M059J (cell line): ENCODE measurements at places on chromosomes 2 and 18. TPM values are rescaled to one million over a fixed set of nuclear protein-coding genes. Genes with fewer than 3 reads are reported as not detected.

The TCF23 gene
- total RNA-seq, result not detected in 2 replicates

The ASB18 gene
- total RNA-seq, result 0.30 TPM in 1 of 2 replicates, not detected in the other

The HNMT gene
- total RNA-seq, result 9.7 and 9.8 TPM in 2 replicates

The BCL11A gene
- total RNA-seq, result under 0.01 TPM in 1 of 2 replicates, not detected in the other

The ANKRD36B gene
- total RNA-seq, result 1.4 and 4.8 TPM in 2 replicates

The VAMP5 gene
- total RNA-seq, result 15.1 and 22.3 TPM in 2 replicates

The TMEM169 gene
- total RNA-seq, result 1.3 TPM in 1 of 2 replicates, not detected in the other

The TACR1 gene
- total RNA-seq, result 0.22 and 0.25 TPM in 2 replicates

The LAMA3 gene
- 1.8 and 2.4 TPM in 2 replicates for total RNA-seq

The SKA1 gene
- 37.5 and 51.7 TPM in 2 replicates for total RNA-seq

The POTEE gene
- total RNA-seq, result 0.05 TPM in 1 of 2 replicates, not detected in the other

The G6PC2 gene
- total RNA-seq, result not detected in 2 replicates

The GCKR gene
- not detected in 2 replicates for total RNA-seq

The SCLY gene
- 8.7 and 10.5 TPM in 2 replicates for total RNA-seq

The C1GALT1C1L gene
- 0.89 and 2.4 TPM in 2 replicates for total RNA-seq

The PPP1R1C gene
- total RNA-seq, result 5.2 and 8.4 TPM in 2 replicates

The MOCOS gene
- total RNA-seq, result 3.2 and 10.2 TPM in 2 replicates

The CSRNP3 gene
- total RNA-seq, result 0.27 and 0.32 TPM in 2 replicates

The MARCO gene
- not detected in 2 replicates for total RNA-seq

The UGT1A10 gene
- total RNA-seq, result not detected in 2 replicates

The KCNE4 gene
- total RNA-seq, result 11.4 and 14.5 TPM in 2 replicates

The CDK5R2 gene
- 0.05 TPM in 1 of 2 replicates, not detected in the other for total RNA-seq

The AQP12B gene
- total RNA-seq, result not detected in 2 replicates

The FOXI3 gene
- not detected in 2 replicates for total RNA-seq

The EPG5 gene
- 15.9 and 29.0 TPM in 2 replicates for total RNA-seq

The CCDC142 gene
- 7.8 TPM in 2 replicates for total RNA-seq

The IGFBP5 gene
- total RNA-seq, result 677 and 1,398 TPM in 2 replicates

The LOXHD1 gene
- not detected in 2 replicates for total RNA-seq

The ZNF396 gene
- 1.7 TPM in 2 replicates for total RNA-seq

The RTP5 gene
- not detected in 2 replicates for total RNA-seq

The SATB2 gene
- total RNA-seq, result 7.5 and 7.8 TPM in 2 replicates

The SOS1 gene
- 6.8 and 11.8 TPM in 2 replicates for total RNA-seq

The GCG gene
- total RNA-seq, result not detected in 2 replicates

The CNDP1 gene
- total RNA-seq, result not detected in 2 replicates

The AQP12A gene
- not detected in 2 replicates for total RNA-seq
